ENCODE measurements at places on chromosomes 11 and 22. TPM values are rescaled to one million over a fixed set of nuclear protein-coding genes. Genes with fewer than 3 reads are reported as not detected.
A peak's percentile ranks its signal among the peaks of the same experiment; 100 is the strongest.

- DNase-seq: no peak
These were observed 233.3 kb downstream of the CEP164 start for GRCh38 chr11:117560780-117561530.

The SLC22A6 gene
- total RNA-seq: not detected

GRCh38 chr11:65884716-65885092, 3.6 kb downstream of the FIBP start:
- DNase-seq: peak; percentile 73

DNA sequence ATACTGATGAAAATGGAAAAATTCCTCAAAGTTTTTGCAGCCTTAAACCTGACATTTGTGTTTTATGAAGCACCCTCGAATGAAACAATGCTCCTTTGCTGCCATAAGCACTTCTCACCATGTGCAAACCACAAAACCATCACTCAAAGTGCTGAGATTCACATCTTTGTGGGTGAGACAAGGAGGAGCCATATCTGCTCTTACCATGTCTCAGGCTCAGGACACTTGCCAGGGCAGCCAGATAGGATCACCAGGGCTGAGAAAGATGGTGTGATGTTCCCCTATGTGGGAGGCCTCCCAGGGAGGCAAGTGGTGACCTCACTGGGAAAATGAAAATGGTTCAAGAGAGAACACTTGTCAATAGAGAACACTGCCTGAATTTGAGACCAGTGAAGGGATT, 120.4 kb downstream of the CCDC34 start:
- DNase-seq: peak; percentile 63

DNA sequence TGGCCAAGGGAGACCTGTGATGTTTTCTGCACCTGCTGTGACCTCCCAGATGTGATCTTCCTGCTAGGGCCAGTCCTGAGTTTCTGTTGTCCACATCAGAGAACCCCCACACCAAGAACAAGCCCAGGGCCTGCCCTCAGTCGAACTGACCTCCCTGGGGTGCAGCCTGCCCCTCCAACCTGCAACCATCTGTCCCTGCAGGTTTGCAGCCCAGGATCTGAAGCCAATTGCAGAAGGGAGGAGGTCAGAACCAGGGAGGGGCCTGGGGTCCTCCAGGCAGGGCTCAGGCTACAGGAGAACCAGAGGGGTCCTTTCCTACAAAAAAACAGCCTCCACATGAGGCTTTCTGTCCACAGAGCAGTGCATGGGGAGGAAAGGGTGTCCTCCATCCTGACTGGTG, 807 bp downstream of the TRIM3 start:
- no peak for DNase-seq

GRCh38 chr11:100939571-100939970, 190.0 kb downstream of the PGR start:
- DNase-seq: no peak

DNA sequence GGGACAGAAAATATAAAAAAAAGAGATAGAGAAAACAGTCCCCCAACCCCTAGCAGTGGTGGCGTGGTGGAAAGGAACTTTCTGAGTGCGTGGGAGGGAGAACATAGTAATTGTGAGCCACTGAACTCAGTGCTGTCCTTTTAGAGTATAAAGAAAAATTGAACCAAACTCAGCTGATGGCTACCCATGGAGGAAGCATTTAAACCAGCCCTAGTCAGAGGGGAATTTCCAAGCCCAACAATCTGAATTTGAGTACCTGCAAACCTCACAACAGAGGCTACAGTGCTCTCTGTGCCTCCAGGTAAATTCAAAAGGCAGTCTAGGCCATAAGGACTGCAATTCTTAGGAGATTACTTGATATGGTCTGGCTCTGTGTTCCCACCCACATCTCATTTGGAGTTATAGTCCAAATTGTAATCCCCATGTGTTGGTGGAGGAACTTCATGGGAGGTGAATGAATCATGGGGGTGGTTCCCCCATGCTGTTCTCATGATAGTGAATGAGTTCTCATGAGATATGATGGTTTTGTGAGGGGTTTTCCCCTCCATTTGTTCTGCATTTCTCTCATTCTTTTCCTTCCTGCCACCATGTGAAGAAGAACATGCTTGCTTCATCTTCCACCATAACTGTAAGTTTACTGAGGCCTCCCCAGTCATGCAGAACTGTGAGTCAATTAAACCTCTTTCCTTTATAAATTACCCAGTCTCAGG, 687.8 kb downstream of the FAM181B start:
- peak; percentile 11 for DNase-seq

DNA sequence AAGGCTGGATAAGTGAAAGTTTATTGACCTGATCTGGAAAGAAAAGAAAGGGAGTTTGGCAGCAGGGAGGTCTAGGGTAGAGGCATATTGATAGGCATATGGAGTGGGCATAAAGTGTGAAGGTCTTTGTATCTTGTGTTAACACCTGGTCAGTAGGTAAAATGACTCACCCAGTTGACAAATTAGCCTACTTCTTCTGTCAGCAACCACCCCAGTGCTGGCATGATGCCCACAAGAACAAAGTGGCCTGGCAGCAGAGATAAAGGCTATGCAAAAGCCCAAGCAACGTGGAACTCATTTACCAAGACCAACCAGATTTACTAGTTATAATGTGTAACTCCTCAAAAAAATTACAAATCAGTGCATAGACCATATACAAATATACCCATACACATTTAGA, 4.9 kb downstream of the OR10A3 start:
- no peak for DNase-seq

All from fibroblast of the aortic adventitia (primary cell).